ENCODE measurements at places on chromosomes 3 and 15.

DNA sequence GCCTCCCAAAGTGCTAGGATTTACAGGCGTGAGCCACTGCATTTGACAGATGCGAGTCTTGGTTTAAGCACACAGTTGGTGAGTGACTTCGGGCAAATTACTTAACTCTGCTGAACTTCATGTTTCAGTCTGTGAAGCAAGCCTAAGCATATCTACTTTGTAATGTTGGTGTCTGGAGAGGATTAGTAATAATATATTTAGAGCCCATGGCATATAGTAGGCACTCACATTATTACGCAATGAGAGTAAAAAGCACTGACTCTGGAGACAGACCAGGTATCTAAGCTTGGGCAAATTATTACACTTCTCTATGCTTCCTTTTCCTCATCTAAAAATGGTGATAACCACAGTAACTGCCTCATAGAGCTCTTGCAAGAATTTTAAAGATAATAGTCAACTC lies 208.7 kb upstream of the P2RY1 start:
- no peak for DNase-seq

DNA sequence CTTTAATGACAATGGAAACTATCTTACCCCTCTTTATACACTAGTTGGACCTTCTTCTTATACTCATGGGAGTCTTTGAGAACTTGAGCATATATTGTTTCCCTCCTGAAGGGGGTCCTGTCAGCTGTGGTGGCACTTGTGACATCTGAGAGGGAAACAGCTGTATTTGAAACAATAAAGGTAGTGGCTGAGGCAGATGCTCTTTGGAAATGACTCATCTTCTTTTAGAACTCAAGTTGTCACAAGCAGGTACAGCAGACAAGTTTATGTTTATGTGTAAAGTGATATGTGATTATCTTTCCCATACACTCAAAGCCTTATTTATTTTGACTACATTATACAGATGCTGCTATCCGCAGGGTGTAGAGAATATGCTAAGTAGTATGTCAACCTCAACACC lies 220.0 kb upstream of the GRM7 start:
- DNase-seq = no peak

GRCh38 chr3:55069950-55070349 lies 142.1 kb upstream of the LRTM1 start:
- no peak for DNase-seq

GRCh38 chr3:133991637-133992036 lies 38.1 kb downstream of the SLCO2A1 start:
- peak; percentile 47 for DNase-seq

GRCh38 chr15:61393524-61393923 lies 164.4 kb upstream of the RORA start:
- no peak for DNase-seq

DNA sequence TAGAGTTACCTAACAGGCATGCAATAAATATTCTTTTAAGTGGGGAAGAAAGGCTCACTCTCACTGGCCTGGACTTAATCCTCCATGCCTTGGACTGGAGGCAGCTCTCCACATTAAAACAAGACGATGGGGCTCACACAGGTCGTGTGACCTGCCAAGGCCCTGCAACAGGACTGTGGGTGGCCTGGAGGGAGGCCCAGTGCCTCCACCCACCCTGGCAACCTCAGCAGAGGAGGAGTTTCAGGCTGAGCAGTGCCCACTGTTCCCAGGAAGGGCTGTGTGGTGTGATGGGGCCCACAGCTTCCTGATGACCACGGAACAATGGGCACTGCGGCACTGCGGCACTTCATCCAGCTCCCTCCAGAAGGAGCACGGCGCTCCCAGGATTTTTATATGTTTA lies 5.5 kb downstream of the UROC1 start:
- DNase-seq = no peak

DNA sequence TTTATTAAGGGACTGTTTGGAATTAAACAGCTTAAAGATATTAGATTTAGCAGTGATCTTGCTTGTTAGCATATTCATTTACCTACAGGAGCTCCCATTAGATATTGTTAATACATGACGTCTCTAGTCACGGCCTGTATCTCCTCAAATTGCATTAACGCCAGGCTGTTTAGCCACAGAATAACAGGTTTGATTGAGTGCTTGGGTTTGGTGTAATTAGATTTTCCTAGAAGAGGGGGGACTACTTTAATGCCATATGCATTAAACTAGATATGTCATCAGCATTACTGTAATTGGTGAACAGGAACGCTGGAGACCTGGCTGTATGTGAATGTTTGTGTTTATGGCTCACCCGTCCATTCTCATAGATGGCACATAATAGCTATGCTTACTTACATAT lies 841.4 kb upstream of the NR2F2 start:
- DNase-seq = no peak

DNA sequence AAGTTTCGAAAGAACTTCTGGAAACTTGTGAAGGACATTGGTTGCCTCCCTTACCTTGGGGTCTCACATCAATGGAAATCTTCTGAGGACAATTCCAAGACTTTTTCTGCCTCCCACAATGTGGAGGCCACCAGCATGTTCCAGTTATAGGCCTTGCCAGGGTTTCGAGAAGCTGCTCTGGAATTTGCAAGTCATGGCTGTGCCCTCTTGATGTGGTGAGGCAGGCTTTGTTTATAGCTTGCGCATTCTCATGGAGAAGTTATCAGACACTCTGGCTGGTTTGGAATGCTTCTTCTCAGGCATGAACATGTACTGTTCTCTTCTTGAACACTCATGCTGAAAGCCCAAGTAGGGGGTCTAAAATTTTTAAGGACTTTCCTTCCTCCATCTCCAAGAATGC lies 4.1 kb downstream of the CXCR6 start:
- DNase-seq = no peak

GRCh38 chr3:33186524-33187367 lies 31.9 kb downstream of the SUSD5 start:
- DNase-seq = peak; percentile 42

DNA sequence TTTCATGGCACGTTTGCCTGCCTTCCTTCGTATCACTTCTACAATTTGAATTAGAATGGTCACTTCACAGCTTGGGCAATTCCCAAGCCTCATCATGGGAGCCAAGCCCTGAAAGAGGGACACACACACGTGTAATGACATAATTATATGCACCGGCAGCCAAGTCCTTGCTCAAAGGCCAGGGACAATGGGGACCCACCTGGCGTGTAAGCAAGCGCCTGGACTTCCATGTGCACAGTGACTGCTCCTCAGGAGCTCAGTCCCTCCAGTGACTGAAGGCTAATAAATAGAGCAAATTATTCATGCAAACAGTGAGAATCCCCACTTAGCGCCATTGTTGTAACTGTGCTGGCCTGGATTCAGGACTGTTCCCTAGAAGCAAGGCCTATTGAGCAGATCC lies 115.1 kb downstream of the DNAJB8 start:
- no peak for DNase-seq

DNA sequence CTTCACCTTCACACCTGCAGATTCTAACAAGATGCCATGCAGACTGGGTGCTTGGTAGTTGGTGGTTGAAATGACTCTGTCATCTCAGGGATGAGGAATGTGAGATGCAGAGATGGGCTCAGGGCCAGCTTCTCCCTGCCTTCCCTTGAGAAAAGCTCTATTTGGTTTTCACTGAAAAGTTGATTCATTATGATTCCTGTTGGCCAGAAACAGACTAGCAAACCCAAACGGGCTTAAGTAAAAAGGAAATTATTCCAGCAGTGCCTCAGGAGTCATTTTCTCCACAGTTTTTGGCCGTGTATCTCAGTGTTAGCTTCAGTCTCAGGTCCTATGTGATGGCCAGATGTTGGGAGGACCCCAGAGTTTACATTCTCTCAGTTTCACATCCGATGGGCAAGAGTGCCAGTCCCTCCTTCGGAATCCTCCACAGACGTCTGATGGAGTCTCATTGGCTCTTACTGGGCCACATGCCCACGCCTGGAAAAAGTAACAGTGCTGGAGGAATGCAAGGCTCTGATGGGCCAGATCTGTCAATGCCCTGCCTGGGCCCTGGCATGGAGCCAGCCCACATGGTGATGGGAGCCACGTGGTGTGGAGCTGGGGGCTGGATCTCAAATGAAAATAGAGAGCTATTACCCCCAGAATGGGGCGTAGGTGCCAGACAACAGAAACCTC lies 22.3 kb upstream of the SACM1L start:
- DNase-seq = peak; percentile 85

- DNase-seq = no peak
These were observed 578.0 kb upstream of the GRM7 start for GRCh38 chr3:6282918-6283317.

- peak; percentile 49 for DNase-seq
These were observed 27.1 kb downstream of the RPSA start for GRCh38 chr3:39433642-39434041.

DNA sequence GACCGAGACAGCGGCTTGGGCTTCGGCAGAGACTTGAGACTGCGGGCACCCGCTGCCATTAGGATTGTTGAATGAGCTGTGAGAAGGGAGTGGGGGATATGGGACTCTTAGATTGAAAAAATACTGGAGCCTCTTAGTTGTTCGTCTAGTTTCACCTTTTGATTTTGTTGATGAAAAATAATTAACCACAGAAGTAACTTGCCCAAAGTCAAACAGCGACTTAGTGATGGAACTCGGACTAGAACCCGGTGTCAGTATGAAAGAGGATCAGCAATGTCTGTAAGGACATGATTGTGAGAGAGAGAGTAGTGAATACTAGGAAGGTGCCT lies 510 bp upstream of the GOLGB1 start:
- DNase-seq = no peak

GRCh38 chr3:183455089-183455488 lies 26.7 kb upstream of the MCF2L2 start:
- DNase-seq = peak; percentile 83

DNA sequence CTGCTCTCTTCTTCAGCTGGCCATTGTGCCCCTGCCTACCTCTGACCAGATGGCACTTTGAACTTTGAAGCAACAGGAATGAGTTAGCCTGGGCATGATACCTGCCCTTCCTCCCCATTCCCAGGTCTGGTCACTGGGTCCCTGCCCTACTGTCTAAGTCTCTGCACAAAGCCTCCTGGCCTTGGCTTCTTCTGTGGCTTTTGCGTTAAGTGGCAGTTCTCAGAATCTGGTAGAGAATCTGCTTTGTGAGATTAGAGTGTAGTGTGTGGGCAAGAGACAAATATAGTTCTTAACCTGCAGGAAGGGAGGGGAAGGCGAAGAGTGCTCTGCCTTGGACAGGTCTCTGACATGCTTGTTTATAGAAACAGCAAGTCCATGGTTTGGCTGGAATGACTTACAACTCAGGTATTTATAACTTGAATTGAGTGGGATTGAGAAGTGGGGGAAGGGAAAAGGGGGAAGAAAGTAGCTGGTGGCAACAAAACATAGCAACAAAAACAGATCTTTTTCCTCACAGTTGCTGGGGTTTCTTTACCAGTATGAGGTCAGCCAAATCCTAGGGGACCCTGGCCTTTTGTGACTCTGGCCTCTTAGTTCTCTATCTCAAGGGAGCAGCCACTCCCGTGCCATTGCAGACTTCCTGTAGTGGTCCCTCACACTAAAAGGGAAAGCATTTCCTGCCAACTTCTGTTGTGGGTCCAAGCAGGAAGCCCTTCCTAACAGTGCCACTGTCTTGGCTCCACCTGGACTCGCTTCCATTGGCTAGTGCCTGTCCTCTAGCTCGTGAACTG lies 16.7 kb downstream of the MAPKBP1 start:
- DNase-seq = peak; percentile 90

DNA sequence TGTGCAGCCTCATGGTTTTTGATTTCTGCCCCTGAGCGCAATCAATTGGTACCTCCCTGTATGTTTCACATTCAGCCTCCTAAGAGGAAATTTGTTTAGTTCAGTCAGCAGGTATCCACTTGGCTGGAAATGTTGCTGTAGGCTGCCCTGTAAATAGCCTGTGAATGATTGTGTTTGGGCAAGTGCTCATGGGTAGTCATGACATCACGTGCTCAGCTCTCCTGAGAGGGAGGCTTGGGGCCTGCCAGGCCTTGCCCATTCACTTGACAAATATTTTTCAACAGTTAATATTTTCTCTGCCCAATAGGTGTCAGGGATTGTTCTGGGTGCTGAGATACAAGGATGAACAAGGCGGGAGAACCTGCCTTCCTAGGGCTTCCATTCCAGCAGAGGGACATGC lies 13.3 kb downstream of the HRH1 start:
- DNase-seq = no peak

DNA sequence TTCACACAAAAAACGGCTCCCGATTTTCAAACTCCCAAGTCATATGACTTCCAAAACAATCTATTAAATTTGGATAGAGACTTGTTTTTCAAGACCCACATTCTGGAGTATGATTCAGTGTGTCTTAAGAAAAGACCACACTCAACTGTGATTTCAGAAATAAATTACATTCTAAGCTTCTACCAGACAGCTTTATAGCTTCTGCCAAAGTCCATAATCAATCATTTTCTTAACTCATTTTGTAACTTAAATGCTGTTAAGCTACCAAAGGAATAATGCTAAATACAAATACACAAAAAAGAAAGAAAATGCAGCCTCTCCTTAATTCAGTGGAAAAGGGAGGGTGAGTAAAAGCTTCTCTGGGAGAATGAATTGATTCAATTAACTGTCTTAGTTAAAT lies 192.3 kb upstream of the P2RY1 start:
- DNase-seq = no peak

GRCh38 chr3:105214590-105214989 lies 152.1 kb upstream of the ALCAM start:
- DNase-seq = no peak

- DNase-seq = no peak
These were observed 16.3 kb upstream of the SLC41A3 start for GRCh38 chr3:126100269-126100633.

DNA sequence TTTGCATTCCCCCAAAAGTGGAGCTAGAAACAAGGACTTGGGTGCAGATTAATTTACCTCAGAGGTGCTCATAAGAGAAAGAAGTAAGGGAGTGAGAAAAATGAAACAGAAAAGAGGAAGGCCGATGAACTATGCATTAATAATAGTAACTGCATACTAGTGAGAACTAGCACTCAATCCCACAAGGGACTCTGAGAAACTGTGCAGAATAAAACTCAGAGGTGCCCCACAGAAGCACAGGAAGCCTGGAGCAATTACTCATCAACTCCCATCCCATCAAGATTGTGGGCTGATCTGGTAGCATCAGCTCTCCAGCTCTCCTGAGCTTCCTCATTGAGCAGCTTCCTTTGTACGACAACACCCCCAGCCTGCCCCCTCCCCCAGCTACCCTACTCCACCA lies 50.8 kb downstream of the CLDN18 start:
- DNase-seq = no peak

DNA sequence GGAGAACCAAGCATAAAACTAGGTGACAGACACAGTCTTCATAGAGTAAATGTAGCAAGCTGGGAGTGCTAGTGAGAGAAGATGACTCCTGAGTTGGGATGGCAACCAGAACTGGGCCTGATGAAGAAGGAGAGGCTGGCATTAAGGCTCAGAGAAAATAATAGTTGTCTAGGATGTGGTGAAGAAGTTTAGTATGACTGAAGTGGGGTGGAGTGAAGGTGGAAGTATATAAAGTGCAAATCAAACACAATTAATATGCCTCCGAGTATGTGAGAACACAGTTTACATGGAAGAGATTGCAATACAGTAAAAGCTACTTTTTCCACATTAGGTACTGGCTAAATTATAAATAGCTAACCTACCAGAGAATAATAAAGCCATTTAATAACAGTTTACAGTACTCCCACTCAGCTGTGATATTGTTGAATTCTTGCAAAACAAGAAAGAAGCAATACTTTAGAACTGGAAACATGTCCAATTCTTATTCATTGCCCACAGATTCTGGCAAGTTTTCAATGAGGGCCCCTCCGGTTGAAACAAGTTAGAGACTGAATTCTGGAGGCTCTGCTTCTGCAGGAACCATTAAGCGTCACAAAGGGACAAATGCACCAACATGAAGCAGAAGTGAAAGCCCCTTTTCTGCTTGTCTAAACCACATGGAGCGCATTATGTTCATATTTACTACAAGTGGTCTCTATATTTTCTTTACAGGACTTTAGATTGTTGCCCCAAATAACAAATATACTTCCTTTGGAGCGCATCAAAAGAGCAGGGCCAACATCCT lies 243.7 kb downstream of the SLC9A9 start:
- DNase-seq = no peak

Data from PC-3 (cell line).